ENCODE measurements at places on chromosomes 7 and 10. TPM values are rescaled to one million over a fixed set of nuclear protein-coding genes. Genes with fewer than 3 reads are reported as not detected.
A peak's percentile ranks its signal among the peaks of the same experiment; 100 is the strongest.

ASZ1 gene
- not detected for polyA plus RNA-seq

ZP3 gene
- polyA plus RNA-seq, result 3.0 TPM

ESYT2 gene
- polyA plus RNA-seq, result 13.6 TPM

CFAP58 gene
- polyA plus RNA-seq, result 0.12 TPM

CSGALNACT2 gene
- 2.5 TPM for polyA plus RNA-seq

CTTNBP2 gene
- polyA plus RNA-seq, result 2.5 TPM

FKBP9 gene
- polyA plus RNA-seq, result 69.6 TPM

ANKRD30A gene
- 0.19 TPM for polyA plus RNA-seq

- H3K27ac ChIP-seq, result no peak overlapping the region
- H3K4me1 ChIP-seq, result no peaks in the 10 kb centered on the region
- DNase-seq, result peak; percentile 95
- H3K27me3 ChIP-seq, result no peaks in the 10 kb centered on the region
Observed at GRCh38 chr10:68096913-68097516, 12.3 kb upstream of the MYPN start.

DNA sequence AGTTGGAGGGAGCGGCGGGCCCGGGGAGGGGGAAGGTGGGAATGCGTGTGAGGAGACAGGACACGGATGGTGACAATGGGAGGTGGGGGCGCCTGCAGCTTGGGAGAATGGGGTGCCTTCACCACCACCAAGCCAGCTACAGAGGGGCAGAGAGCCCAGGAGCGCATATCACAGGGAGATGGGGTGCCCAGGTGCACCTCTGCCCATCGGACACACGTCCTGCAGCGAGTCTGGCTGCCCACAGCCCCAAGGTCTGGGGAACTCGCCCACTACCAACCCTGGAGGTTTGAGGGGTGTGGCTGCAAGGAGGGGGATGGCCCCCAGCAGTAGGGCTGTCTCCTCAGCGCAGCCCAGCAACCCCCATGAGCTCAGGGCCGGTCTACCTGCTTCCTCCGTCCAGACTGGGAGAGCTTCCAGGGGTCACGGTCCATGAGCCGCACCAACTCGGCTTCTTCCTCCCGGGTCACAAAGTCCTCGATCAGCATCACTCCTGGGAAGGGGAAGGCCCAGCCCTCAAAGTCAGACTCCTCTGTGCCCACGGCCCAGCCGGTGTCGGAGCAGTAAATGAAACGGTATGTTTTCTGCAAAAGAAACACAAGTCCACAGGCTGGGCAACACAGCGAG, 5.3 kb downstream of the ALKBH4 start:
- peaks cover 4% of the 10 kb centered on the region for H3K4me1 ChIP-seq
- no peak for DNase-seq
- no peak overlapping the region for H3K4me3 ChIP-seq
- H3K27me3 ChIP-seq, result no peaks in the 10 kb centered on the region
- peaks cover 13% of the 10 kb centered on the region for H3K36me3 ChIP-seq

GRCh38 chr7:26372249-26372648, 80.6 kb downstream of the SNX10 start:
- H3K36me3 ChIP-seq, result no peaks in the 10 kb centered on the region
- H3K4me3 ChIP-seq, result no peak overlapping the region
- no peak overlapping the region for H3K27ac ChIP-seq
- no peaks in the 10 kb centered on the region for H3K4me1 ChIP-seq

GRCh38 chr7:142104550-142105527, 6.7 kb upstream of the MGAM2 start:
- peak; percentile 91 for DNase-seq
- peaks cover 6% of the 10 kb centered on the region for H3K4me1 ChIP-seq
- H3K27ac ChIP-seq, result peak overlapping the region; percentile 61

- H3K27ac ChIP-seq, result no peak overlapping the region
- H3K36me3 ChIP-seq, result no peaks in the 10 kb centered on the region
- no peaks in the 10 kb centered on the region for H3K27me3 ChIP-seq
- no peak for DNase-seq
Observed at GRCh38 chr7:154568346-154568745, 434.6 kb downstream of the PAXIP1 start.

- H3K27me3 ChIP-seq, result no peaks in the 10 kb centered on the region
- no peaks in the 10 kb centered on the region for H3K36me3 ChIP-seq
- no peak overlapping the region for H3K27ac ChIP-seq
- DNase-seq, result no peak
- H3K4me1 ChIP-seq, result no peaks in the 10 kb centered on the region
- no peak overlapping the region for H3K4me3 ChIP-seq
Observed at GRCh38 chr10:126634347-126634746, 36.1 kb downstream of the C10orf90 start.

GRCh38 chr10:69761320-69761719, 40.4 kb upstream of the COL13A1 start:
- DNase-seq, result no peak
- H3K27me3 ChIP-seq, result no peaks in the 10 kb centered on the region
- no peak overlapping the region for H3K4me3 ChIP-seq
- no peak overlapping the region for H3K27ac ChIP-seq
- no peaks in the 10 kb centered on the region for H3K36me3 ChIP-seq

GRCh38 chr7:2032876-2033407, 199.8 kb downstream of the MAD1L1 start:
- H3K27ac ChIP-seq, result no peak overlapping the region
- H3K36me3 ChIP-seq, result peaks cover 4% of the 10 kb centered on the region
- DNase-seq, result no peak
- H3K27me3 ChIP-seq, result no peaks in the 10 kb centered on the region
- H3K4me3 ChIP-seq, result no peak overlapping the region

DNA sequence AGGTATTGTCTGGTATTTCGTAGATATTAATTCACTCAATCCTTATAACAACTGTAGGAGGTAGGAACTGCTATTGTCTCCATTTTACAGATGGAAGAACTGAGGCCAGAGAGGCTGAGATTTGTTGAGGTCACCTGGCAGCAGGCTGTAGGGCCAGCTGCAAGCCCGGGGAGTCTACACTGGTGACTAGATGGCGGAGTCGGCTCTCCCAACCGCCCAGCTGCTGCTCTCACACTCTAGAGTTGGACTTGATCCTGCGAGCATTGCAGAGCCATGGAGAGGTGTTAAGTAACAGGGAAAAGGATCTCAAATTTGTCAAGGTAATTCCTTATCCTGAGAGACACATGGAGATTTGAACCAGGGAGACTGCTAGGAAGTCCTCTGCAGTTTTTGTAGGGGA, 124.1 kb downstream of the CAMK1D start:
- H3K4me3 ChIP-seq, result no peak overlapping the region
- no peaks in the 10 kb centered on the region for H3K27me3 ChIP-seq
- H3K4me1 ChIP-seq, result no peaks in the 10 kb centered on the region
- H3K36me3 ChIP-seq, result no peaks in the 10 kb centered on the region
- DNase-seq, result no peak

GRCh38 chr10:91700273-91700672, 67.4 kb upstream of the PPP1R3C start:
- no peak overlapping the region for H3K4me3 ChIP-seq
- no peak for DNase-seq
- H3K36me3 ChIP-seq, result no peaks in the 10 kb centered on the region
- H3K4me1 ChIP-seq, result no peaks in the 10 kb centered on the region
- no peak overlapping the region for H3K27ac ChIP-seq
- H3K27me3 ChIP-seq, result no peaks in the 10 kb centered on the region
